ENCODE measurements at places on chromosomes 12 and 14. TPM values are rescaled to one million over a fixed set of nuclear protein-coding genes. Genes with fewer than 3 reads are reported as not detected.

IL22 gene
- not detected for total RNA-seq

MAP1LC3B2 gene
- total RNA-seq: not detected

CLEC12A gene
- 2.0 TPM for total RNA-seq

EML5 gene
- total RNA-seq: 1.4 TPM

LGR5 gene
- 0.38 TPM for total RNA-seq

TRHDE gene
- 4.8 TPM for total RNA-seq

GPR135 gene
- total RNA-seq: 8.1 TPM

NRIP2 gene
- 3.7 TPM for total RNA-seq

HOXC10 gene
- 27.9 TPM for total RNA-seq

Data from posterior vena cava (tissue), 2 donors.